ENCODE measurements at places on chromosomes 6 and 20.

GRCh38 chr6:97151601-97152000, 131.4 kb downstream of the MMS22L start:
- no peak for DNase-seq

GRCh38 chr6:164049517-164049988, 635.0 kb downstream of the QKI start:
- DNase-seq = no peak

- DNase-seq = no peak
Measured at GRCh38 chr6:90127595-90127994, 169.0 kb downstream of the BACH2 start.

GRCh38 chr6:70289299-70289698, 13.6 kb downstream of the COL9A1 start:
- no peak for DNase-seq

DNA sequence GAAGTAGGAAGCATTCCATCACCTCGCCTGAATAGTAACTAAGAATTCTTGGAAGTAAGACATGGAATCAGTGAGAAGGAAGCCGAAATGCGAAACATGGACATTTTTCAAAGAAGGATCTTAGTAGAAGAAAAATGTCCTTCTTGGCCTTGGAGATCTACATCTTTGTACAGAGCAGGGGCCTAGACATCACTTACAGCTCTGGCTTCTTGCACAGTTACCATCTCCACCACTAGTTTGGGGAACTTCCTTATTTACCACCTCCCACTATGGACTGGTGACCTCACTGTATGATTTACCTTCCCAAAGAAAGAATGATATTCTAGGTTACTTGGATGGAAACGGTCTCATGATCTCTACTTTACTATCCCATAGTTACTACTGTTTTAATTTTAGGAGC, 15.7 kb downstream of the CASS4 start:
- no peak for DNase-seq

GRCh38 chr6:79335133-79335674, 100.7 kb upstream of the HMGN3 start:
- DNase-seq = no peak

DNA sequence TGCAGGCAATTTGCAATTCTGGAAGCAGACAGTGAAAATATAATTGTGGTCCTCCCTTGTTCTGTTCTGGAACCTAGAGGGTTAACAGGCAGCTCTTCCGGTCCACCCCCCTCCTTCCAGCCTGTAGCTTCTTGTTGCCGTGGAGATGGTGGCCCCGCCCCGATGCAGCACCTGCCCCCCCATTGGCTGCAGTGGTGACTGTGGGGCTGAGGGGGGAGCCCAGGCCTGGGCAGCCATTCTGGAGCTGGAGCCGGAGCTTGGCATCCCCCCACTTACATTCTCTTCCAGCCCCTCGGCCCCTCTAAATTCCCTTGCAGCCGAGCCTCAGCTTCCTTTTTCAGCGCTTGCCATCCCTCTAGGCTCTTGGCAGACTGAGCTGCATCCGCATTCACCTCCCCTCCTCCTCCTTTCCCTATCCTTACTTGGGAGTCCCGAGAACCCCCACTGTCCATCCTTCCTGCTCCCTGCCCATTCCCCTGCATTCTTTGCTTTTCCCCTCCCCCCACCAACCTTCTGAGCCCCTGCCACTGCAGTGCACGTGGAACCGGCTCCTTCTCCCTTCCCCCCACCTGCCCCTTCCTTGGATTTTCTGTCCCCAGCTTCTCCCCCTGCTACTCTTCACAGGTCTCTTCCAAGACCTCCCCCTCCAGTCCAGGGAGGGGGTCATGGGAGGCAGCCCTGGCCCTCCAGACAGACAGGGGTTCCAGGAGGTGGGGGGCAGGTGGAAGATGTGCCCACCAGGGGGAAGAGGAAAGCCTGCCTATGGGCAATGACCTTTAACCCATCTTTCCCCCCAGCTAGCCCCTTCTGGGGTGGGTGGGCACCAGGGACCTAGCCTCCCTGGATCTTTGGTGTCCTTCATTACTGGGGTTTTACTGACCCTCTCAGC, 11.4 kb downstream of the SYNGAP1 start:
- DNase-seq = no peak

- no peak for DNase-seq
Measured at GRCh38 chr20:36098364-36098763, 56.2 kb upstream of the EPB41L1 start.

GRCh38 chr6:26576929-26577719, 19.6 kb upstream of the ABT1 start:
- no peak for DNase-seq

DNA sequence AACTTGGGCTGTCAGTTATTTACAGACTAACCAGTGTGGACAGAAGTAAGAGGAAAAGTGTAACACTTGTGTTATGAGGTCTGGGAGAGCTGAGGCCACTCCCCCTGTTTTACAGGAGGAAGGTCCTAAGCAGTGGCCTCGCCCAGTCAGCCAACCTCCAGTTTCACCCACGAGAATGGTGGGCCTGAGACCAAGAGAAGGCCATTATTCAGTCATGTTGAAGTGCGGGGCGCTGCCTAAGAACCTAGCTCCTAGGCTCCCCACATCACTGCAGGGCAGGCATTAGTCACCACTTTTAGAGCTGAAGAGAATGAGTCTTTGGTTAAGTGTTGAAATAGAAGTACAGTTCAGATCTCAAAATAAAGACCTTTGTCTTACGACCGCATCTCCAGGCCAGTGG, 27.9 kb downstream of the CDYL start:
- DNase-seq = no peak

DNA sequence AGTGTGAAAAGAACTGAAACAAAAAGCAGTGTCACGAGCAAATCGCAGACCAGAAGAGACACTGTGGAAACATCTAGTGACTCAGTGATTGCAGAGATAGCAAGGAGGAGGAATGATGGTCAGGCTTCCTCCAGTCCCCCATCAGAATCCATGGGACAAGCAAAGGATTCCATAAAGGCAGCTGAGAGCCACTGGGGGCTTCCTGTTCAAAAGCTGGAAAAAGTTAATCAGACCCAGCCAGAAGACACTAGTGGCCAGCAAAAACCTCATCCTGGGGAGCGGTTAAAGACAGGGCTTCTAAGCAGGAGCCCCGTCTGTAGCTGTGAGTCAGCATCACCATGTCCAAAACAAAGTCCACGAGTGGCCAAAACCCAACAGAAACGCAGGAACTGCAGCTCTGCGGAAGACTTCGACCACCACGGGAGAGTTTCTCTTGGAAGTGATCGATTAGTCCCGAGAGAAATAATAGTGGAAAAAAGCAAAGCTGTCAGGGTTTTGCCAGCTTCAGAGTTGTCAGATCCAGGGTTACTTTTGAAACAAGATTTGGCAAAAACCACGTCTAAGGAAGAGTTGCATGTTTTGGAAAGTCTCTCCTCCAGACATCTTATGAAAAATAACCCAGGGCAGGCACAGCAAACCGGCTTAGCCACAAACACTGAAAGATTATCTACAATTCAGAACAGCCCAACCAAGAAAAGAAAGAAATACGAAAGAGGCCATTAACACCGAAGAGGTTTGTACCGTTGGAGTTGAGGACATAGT, 51.0 kb downstream of the JAG1 start:
- DNase-seq = no peak

- no peak for DNase-seq
Measured at GRCh38 chr20:25280051-25280573, 32.2 kb downstream of the PYGB start.

GRCh38 chr20:60993433-60994044, 258.5 kb upstream of the CDH4 start:
- DNase-seq = no peak

GRCh38 chr6:317060-317447, 24.8 kb downstream of the DUSP22 start:
- no peak for DNase-seq

DNA sequence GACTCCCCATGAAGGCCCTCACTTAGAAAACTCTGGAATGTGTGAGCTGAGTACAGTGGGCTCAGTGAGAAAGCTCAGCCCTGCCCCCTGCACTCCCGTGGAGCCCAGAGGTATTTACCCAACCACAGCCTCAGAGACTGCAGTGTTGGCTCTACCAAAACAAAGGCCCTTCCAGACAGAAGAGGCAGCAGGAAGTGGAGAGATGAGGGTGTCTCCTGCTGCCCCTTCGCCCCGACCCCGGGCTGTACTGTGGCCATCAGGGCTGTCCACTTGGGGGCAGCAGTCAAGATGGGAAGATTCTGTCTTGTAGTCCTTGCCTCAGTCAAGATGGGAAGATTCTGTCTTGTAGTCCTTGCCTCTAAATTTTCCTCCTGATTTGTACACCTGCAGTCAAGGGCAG, 341.3 kb downstream of the TAF4 start:
- DNase-seq = no peak

DNA sequence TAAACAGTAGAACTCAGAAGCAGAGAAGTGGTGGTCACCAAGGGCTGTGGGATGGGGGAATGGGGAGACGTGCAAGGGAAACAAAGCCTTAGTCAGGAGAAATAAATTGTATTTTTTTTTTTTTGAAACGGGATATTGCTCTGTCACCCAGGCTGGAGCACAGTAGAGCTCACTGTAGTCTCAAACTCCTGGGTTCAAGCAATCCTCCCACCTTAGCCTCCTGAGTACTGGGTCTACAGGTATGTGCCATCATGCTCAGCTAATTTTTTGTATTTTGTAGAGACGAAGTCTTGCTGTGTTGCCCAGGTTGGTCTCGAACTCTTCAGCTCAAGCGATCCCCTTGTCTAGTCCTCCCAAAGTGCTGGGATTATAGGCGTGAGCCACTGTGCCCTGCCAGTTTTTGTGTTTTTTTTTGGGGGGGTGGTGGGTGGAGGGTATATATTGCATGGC, 3.4 kb downstream of the HSPA1B start:
- DNase-seq = no peak

- DNase-seq = no peak
Measured at GRCh38 chr6:136921381-136921935, 643 bp upstream of the SLC35D3 start.

Data from kidney epithelial cell (primary cell).